ENCODE measurements at places on chromosomes 12 and 14.

DNA sequence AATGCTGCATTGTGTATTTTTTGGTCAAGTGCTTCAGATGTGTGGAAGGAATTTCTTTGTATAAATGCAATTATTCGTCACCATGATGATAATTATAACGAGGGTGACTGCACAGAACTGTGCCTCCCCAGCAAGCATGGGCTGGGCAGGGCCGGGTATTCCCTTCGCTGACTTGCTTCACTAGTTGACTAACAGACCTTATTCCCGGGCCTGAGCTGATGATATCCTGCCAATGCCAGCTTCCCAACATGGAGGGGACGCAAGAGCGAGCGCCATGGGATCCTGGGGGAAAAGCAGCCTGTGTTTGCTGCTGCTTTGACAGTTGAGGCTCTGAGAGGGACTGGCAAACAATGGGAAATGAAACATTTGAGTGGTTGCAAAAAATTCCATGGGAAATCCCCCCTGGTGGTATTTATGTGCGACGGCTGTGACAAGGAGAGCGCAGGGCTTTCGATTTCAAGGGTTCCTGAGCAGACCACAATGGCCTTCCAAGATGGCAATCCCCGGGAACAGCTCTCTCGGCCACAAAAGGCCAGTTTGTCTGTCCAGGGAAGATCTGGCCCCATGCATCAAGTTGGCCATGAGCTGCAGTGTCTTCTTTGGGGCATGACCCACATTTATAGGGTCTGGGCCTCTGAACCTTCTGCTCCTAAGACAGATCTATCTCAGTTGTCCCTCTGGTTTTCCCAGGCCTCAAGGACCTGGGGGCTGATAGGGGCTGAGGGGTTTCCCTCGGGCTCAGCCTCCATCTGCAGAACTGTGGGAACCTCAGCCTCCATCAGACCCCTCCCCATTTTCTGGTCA is 21.9 kb upstream of the MAP1LC3B2 start:
- no peak for DNase-seq

DNA sequence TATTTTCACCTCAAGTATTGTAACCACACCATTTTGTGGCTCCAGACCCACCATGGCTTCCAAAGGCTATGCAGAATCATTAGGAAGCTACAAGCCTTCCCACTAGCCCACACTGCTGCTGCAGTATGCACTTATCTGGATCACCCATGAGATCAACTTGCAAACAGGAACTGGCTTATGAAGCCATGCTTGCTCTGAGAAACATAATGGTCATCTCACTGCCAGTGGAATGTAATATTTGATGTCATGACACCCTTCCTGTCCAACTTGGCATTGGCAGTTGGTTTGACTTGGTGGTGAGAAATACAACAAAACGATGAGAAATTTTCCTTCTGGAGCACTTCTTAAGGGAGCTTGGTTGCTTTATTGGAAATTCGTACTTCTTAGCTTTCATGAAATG is 69.3 kb upstream of the FRMD6 start:
- no peak for DNase-seq

GRCh38 chr12:64674367-64674922 is 64.2 kb downstream of the RASSF3 start:
- no peak for DNase-seq

DNA sequence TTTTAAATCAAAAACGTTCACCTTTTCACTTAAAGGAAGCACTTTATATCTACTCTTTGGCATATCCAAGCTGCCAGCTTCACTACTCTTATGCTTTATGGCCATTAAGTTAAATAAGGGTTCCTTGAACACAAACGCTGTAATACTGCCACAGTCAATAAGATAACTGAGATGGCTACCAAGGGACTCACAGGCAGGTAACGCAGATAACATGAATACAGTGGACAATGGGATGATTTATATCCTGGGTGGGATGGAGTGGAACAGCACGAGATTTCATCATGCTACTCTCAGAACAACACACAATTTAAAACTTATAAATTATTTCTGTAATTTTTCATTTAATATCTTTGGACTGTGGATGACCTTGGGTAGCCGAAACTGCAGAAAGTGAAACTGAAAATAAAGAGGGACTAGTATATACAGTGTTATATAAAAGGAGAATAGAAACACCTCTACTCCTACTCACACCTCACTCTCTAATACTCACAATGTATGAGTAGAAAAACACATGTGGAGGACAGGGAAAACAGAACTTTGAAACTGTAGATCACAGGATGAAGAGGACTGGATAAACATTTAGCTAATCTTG is 367.3 kb downstream of the C12orf50 start:
- no peak for DNase-seq

- no peak for DNase-seq
These were observed 1.4 kb upstream of the PKP2 start for GRCh38 chr12:32897687-32898573.

DNA sequence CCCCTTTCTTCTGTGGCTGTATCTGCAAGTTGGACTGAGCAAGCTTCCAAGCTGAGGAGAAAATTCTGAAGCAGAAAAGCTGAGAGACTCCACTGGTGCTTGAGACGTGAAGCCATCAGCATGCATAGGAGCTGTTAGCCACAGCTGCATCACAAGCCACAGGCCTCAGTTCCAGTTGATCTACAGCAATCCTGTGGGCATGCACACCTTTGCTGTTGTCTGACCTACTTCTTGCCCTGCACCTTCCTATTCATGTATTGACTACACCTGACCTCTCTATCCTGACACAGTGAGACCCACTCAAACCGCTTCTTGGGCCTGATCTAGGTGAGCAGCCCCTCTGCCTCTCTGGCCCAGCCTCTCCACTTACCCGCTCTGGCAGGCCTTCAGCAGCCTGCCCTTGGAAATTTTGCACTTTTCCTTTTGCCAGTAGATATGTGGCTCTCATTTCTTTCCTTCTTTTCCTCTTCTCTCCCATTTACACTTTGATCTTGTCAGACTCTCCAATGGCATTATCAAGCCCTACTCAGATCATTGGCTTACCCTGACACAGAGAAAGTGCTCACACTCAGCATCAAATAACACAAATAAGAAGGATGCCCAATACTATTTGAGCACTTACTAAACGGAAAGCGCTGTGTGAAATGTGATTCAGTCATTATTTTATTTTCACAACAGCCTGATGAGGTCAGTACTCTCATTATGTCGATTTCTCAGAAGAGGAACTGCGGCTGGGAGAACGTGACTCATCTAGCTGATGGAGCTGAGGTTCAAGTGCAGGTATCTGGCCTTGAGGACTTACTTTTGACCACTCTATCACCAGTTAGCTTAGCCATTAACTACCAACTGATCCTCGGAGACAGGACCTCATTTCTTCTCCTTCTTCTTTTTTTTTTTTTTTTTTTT is 21.9 kb upstream of the PTGR2 start:
- DNase-seq: no peak

- no peak for DNase-seq
These were observed 4.2 kb downstream of the TDP1 start for GRCh38 chr14:89959853-89960445.

GRCh38 chr14:68362846-68363245 is 430.0 kb downstream of the ZFP36L1 start:
- DNase-seq: no peak

- no peak for DNase-seq
These were observed 65.8 kb downstream of the NUMB start for GRCh38 chr14:73392329-73393257.

DNA sequence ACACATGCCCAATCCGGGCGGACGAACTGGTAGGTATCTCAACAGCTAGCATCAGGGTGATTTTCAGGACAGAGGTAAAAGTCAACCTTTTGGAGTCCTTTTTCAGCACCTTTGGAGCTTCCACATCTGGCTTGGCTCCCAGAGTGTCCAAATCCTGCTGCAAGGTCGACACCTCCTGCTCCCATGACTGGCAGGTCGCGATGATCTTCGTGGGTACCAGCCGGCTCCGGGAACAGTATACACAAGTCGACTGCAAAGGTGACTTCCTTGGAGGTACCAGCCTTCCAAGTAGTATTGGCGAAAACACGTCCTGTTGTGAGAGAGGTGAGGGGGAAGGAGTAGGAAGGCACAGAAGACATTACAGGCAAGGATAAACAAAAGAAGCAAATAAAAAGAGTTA is 672.7 kb downstream of the TMEM121 start:
- DNase-seq: no peak

GRCh38 chr12:79932357-79932756 is 2.5 kb downstream of the PPP1R12A start:
- DNase-seq: no peak

DNA sequence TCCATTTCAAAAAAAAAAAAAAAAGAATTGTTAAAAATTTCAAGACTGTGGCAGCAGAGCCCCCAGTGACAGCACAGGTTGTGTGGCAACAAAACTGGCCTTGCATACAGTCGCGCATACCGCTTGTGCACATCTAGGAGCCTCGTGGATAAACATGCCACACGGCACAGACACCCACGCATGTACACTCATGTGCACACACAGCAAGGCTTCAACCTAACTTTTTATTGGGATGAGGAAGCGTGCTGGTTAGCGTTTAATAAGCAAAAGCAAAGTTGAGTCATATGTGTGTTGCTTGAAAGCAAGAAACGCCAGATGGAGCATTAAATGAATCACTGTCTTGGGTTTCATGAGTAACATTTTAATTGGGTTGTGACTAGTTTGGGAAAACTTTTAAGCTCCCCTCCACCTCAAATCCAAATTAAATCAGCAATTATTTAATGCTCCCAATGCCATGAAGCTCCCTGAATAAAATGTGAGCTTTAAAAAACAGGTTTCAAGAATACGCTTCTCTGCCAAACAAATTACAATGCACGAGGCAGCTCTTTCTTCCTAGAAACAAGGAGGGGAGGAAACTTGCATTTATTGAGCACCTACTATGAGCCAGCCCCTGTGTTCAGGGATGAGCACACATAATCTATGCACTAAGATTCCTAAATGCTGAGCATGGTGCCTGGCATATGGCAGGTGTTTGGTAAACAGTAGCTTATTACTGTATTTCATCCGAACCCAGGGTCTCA is 35.7 kb upstream of the EML1 start:
- no peak for DNase-seq

- DNase-seq: no peak
These were observed 151.9 kb downstream of the LRRK2 start for GRCh38 chr12:40376533-40377267.

- peak; percentile 98 for DNase-seq
These were observed 583 bp downstream of the CPNE8 start for GRCh38 chr12:38904537-38905479.

DNA sequence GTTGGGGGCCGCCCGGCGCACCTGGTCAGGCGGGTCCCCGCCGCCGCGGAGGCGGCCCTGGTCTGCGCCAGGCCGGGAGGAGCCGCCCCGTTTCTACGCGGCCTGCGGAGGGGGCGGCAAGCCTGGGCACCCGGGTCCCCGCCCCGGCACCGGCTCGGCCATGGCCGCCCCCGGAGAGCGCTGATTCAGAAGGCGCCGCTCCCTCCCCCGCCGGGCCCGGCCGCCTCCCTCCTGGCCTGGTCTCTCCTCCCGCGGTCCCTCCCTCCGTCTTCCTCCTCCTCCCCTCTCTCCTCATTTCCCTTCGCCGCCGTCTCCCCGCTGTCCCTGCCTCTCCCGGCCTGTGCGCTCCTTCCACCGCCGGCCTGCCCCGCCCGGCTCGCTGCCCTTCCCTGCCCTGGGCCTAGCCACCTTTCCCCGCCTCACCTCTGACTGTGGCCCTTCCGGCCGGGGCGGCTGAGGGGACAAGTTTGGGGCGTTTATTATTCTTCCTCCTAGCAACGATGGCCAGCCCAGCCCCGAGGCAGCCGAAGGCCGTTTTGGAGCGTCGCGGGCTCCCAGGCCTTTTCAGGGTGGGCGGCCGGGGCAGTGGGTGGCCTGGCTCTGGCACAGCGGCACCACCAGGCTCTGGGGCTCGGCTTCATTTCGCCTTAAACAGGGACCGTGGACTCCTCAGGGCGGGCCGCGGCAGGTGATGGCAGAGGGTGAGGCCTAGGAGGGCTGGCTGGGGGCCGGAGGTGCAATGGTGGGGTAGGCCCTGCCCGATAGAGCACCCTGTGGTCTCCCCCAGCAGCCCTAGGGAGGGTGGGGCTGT is 768 bp downstream of the CEP170B start:
- peak; percentile 82 for DNase-seq

DNA sequence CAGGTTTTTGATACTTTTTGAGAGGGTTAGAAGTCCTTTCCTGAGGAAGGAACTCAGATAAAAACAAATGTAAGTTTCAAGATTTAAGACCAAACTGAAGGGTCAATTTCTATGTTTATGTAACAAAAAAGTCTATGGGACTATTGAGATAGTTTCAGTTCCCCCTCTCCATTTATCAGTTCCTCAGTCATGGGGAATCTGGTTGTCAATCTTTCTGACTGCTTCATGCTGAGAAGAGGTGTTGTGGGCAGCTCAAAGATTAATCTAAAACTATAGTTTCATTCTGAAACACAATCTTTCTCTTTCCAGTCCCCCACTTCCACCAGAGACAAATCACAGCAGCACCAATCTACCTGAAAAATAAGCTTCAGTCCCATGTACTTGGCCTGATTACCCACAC is 93.7 kb downstream of the KCNMB4 start:
- DNase-seq: no peak

DNA sequence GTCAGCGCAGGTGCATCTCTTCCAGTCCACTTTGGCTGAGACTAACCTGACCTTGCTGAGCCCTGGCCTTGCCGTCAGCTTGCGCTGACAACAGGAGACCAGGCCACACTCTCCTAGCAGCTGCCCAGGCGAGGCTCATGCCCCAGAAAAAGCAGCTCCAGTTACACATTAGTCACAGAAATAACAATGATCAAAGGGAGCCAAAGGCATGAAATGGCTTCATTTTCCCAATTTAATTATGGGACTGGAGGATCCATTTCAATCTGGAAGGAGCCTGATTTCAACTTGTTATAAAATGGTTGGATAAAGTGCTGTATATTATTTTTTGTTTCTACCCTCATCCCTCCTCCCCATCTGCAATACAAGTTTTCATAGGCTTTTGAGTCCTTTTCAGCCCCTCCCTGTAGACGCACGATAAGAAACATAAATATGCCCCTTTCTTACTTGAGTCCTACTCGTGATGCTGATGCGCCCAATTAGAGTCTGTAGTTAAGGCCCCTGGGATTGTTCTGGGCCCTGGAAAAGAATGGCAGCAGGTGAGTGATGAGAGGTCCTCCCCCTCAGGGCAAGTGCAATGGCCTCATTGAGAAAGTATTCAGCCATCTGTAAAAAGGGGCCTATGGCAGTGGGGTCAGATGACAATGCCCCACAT is 376.0 kb downstream of the C12orf75 start:
- DNase-seq: peak; percentile 98

DNA sequence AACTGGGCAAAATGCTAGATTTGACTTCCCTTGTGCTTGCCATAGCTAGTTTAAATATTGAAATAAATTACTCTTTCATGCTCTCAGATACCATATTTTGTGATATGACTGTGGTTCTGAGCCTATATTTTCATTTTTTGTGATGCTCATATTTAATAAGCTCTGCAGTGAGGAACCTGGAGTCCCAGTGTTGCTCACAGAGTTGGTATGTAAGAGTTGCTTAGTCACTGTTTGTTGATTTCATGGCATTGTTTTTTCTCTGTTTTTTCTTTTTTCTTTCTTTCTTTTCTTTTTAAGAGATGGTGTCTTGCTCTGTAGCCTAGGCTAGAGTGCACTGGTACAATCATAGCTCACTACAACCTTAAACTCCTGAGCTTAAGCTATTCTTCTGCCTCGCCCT is 750.5 kb upstream of the TMEM132C start:
- no peak for DNase-seq
